ENCODE measurements at places on chromosomes 13 and 19.

DNA sequence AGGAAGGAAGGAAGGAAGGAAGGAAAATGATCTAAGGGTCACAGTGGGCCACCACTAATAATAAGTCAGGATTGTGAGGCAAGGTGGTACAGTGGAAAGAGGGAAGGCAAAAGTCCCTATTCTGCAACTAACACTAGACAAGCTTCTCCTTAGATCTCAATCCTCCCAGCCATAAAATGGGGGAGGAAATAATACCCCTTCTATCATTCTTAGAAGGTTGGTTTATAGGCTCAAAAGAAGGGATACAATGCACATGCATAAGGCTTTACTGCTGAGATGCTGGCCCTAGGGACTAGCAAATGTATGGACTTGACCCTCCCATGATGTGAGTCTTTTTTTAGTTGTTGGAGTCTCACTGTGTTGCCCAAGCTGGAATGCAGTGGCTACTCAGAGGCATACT is 167.7 kb upstream of the ZNF507 start:
- DNase-seq: no peak

DNA sequence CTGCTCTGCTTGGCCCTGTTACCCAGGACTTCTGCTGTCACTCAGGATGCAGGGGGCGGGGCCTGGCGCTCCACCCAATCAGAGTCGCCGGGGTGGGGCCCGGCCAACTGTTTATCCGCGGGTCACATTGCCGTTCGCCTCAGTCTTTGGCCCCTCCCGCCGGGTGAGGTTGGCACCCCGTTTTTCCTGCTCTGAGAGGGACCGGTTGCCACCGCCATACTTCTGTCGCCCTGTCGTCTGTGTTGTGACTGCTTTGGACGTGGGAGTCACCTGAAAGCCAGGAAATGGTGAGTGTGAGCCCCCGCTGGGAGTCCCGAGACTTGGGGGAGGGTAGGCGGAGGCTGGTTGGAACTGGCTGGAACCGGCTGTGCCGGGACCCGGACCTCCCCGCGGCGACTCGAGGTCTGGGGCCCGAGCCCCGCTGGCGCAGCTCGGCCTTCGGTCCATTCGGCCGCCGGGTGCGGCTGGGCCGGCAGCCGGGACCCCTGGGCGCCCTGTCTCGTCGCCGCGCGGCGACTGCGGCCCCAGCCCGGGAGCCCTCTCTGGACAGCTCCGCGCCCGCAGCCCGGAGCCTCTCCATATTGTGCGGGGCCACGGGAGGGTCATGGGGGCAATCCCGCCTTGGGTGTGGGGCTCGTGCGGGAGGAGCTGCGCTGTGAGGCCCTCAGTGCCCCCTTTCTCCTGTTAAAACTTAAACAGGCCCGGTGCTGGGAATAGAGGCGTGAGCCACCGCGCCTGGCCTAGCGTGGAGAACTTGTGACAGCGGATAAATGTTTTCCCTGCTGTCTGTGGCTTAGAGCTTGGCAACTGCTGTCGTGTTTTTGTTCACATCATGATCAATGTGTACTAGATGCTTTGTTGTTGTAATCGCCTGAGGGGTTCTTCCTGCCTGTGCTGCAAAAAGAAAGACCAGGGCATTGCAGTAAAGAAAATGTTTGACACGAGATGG is at the start of gene ZNF844:
TSS of gene ZNF844 (plus strand) at position 142 of the 949 bp plus-strand sequence. CDS start at position 285, 143 bp downstream.
- DNase-seq: peak; percentile 99

DNA sequence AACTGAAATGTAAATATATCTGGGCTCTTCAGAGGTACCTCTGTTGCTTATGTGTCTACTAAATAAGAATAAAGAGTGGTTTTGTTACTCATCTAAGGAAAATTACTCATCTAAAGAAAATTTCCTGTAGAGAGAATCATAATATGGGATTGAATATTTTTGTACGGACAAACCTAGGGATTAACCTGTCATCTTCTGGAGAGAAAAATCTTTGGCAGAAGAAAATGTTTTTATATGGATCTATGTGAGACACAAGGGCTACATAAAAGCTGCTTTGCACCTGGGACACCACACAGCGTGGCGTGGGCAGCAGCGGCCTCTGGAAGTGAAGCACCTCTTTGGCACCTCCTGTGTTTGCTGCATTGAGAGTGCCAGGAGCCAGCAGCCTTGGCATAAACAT is 242.9 kb upstream of the DACH1 start:
- no peak for DNase-seq

GRCh38 chr13:105083992-105084391 is 1451.5 kb downstream of the EFNB2 start:
- DNase-seq: no peak

DNA sequence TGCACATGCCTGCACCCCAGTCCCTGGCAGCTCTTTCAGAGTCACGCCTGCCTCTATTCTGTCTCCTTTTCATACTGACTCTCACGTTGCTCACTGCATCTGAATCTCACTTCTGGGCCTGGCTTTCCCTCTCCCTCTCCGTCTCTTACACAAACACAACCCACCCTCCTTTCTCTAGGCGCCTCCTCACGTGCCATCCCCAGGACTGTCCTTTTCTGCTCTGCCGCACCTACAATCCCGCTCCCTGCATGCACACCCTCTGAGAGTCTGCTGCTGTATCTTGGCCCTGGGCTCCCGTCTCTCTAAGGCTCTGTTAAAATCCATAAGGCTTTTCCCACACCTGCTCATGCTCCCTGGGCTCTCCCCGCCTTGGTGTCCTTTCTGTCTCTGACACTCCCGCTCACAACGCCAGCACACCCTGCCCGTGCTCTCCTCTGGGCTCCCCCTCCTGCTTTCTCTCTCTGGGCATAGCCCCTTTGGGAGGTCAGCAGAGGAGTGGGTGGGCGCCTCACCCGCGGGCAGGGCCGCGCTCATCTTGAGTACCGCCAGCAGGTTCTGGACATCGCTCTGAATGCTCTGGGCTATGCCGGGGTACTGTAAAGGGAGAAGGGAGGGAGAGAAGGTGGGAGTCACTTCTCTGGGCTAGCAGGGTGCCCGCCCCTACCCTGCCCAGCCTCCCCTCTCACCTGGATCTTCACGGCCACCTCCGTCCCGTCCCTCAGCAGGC is 12.7 kb upstream of the NUMBL start:
- DNase-seq: no peak

- peak; percentile 90 for DNase-seq
Measured at GRCh38 chr19:10644260-10645007, 9.7 kb upstream of the ILF3 start.

DNA sequence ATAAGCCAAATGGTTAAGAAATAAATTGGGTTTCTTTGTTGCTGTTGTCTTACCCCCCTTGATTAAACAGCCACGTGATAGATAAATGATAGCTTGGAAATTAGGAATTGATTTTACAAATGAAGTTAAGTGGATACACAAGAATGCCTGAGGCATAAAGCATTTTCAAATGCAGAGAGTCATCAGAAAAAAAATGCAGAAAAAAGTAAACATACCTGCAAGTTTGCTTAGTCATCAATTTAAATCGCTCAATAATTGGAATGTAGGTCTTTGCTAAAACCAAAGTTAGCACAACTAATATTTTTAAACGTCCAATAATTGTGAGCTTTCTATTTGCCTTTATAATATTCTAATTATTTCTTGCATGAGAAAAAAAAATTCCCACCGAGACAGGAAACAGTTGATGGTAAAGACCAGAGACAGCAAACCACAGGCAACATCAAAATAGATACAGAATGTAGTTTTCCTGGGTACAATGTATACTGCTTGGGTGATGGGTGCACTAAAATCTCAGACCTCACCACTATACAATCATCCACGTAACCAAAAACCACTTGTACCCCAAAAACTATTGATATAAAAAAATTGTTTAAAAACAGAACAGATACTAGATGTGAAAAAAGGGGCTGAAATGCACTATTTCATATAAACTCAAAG is 924.0 kb downstream of the PCDH9 start:
- no peak for DNase-seq

DNA sequence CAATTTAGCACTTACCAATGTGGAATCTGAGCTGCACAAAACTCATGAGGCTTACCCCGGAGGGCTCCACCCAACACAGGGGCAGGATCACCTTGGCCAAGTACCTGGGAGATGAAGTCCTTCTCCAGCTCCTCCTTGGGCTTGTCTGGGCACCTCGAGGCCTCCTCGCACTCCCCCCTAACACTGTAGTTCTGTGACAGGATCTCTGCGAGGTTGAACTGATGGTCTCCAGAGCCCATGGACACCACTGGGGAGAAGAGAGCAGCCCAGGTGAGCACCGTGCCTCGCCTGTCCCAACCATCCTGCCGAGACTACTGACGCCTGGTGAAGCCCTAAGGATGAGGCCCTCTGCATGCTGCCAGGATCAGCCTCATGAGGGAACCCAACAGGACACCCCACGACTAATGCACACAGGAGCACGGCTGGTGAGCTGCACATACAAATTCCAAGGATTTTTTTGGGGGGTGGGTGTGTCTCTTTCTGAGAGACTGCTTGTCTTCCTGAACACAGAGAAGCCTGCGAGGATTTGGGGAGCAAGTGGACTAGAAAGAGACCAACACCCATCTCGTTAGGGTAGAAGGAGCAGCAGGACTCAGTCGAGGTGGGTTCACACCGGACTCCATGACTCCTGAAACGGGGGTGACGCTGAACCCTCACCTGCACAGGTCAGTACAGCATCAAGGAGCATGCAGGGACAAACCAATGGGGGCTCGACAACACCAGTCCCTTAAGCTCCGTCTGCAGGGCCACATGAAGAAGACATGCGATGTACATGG is 10.1 kb downstream of the MIER2 start:
- no peak for DNase-seq

DNA sequence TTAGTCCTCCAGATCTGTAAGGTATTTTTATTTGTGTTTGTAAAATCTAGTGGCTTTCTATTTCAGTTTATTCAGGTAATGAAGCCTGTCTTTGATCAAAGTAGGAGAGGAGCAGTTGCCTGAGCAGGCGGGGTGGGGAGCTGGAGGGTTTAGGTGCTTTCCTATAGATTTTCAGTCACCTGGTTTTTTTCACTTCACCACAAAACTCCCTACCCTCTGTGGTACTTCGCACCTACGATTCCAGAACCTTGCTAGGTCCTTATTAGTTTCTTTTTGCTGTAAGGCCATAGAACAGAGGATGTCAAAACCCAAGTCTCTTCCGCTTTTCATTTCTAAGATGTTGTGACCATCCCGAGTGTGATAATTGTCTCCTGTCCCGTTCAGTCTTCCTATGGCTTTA is 26.6 kb downstream of the SLAIN1 start:
- no peak for DNase-seq

GRCh38 chr19:46785054-46785979 is 3.1 kb downstream of the SLC1A5 start:
- DNase-seq: no peak

- no peak for DNase-seq
Measured at GRCh38 chr13:76991432-76991795, 467 bp upstream of the CLN5 start.

DNA sequence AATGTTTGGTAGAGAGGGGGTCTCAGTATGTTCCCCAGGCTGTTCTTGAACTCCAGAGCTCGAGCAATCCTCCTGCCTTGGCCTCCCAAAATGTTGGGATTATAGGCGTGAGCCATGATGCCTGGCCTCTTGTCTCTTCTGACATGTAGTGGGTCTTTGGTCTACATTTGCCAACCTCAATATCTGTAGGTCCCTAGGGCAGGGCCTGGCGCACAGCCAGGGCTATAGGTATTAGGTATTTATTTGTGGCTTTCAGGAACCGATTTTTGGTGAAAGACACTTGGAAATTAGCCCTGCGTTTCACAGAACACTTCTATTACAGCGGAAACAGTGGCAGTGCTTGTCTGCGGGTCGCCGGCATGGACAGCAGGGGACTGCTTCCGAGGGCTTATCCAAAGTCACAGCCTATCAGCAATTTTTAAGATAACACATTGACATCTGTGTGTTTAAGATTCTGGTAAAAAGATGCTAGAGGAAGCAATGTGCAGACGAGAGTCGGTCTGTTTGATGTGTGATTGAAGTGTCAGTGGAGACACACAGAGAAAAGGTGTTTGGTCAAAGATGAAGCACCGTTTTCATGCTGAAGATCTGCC is 14.5 kb downstream of the ZNF536 start:
- DNase-seq: no peak

GRCh38 chr13:30116379-30116778 is 191.0 kb downstream of the KATNAL1 start:
- no peak for DNase-seq
